ENCODE measurements at places on chromosomes 7 and 10.

- DNase-seq = no peak
Measured at GRCh38 chr7:115980159-115980558, 50.4 kb downstream of the TFEC start.

GRCh38 chr7:98034081-98035035 is 44.4 kb upstream of the OCM2 start:
- DNase-seq = no peak

- no peak for DNase-seq
Measured at GRCh38 chr10:105973360-105973759, 1191.1 kb downstream of the SORCS1 start.

GRCh38 chr7:32108651-32109050 is 38.4 kb upstream of the PDE1C start:
- DNase-seq = no peak

- peak; percentile 64 for DNase-seq
Measured at GRCh38 chr10:31288962-31289361, 30.1 kb upstream of the ZEB1 start.

GRCh38 chr7:131502810-131503508 is 53.5 kb downstream of the PODXL start:
- DNase-seq = peak; percentile 71

Measured in fibroblast of skin of scalp (primary cell).